ENCODE measurements at places on chromosomes 4 and X. TPM values are rescaled to one million over a fixed set of nuclear protein-coding genes. Genes with fewer than 3 reads are reported as not detected.

WAS gene
- 1.7 TPM for polyA plus RNA-seq

MAGEA4 gene
- polyA plus RNA-seq = not detected

RADX gene
- 1.1 TPM for polyA plus RNA-seq

PNMA5 gene
- polyA plus RNA-seq = not detected

All from esophagus (tissue), 2 donors.